Endodermal cell (in vitro differentiated cells): ENCODE measurements at places on chromosomes 6 and 20.

- DNase-seq = no peak
Measured at GRCh38 chr6:38510205-38510604, 129.5 kb downstream of the BTBD9 start.

DNA sequence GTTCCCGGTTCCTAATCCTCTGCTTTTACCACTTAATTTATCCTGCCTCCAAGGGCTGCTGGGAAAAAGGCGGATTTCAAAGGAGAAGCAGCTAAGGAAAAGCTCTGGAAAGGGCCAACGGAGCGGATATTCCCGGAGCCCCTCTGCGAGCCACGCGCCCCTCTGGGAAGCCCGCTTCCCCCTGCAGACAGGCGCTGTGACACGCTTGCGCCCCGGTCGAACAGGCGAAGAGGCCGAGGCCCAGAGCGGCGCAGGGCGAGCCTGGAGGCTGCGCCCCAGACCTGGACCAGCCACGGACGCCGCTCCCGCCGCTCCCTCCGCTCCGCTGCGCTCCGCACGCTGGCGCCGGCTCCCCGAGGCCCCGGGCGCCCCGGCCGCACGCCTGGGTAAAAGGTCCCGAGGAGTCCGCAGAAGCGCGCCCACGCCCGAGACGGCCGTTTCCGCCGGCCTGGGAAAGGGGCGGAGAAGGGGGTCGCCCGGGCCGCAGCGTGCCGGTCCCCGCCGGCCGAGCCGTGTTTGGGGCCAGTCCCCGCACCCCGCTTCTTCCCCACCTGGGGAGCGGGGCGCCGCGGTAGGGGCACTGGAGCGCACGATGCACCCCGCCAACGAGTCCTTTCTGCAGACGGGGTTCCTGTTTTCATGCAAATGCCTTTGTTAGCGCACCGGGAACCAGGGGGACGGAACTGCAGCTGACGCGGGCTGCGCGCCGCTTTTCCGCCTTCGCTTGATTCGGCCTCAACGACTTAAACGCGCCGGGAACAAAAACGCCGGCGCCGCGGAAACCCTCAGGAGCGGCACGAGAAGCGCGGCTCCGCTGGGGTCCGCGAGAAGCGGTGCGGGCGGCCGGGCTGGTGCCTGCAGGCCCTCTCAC lies 91.9 kb upstream of the SIRPA start:
- DNase-seq = peak; percentile 88

DNA sequence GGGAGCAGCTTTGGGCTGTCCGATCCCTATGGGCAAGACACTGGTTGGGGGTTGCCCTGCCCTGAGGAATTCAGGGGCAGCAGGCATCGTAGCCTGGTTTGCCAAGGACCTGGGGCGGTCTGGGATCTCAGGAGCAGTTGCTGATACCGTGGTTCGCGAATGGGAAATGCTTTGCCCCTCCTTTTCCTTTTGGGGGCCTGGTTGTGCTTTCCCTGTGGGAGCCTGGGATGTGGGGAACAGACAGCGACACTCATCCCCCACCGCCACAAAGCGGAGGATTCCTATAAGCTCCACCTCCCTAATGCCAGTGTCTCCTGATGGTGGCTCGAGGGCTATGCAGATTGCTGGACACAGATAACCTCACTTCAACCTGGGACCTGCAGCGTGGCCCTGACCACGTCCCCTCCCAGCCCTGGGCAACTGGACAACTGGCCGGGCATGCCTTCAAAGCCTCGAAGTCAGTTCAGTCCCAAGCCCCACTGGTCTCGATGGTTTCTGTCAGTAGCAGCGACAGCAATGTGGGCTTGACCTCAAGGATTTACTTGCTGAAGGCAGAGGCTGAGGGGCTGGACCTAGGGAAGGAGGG lies 3.3 kb downstream of the CEBPB start:
- DNase-seq = peak; percentile 68

GRCh38 chr6:71678091-71678490 lies 208.3 kb upstream of the RIMS1 start:
- no peak for DNase-seq

DNA sequence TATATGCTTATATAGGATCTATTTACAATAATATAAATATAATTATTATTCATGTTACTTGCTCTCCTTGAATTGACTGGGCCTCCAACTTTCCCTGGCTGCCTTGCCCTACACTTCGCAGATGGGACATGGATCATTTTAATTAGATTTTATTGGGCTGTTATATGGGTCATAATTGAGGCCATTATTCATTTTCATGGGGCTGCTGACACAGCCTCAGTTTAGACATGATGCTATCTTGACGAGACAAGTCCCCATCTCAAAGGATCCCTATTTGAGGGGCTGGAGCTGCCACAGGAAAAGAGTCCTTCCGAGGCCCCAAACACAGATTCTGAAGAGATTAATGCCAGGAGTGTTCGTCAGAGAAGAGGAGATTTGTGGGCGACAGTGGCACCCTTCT lies 170.4 kb downstream of the DHX35 start:
- DNase-seq = no peak

DNA sequence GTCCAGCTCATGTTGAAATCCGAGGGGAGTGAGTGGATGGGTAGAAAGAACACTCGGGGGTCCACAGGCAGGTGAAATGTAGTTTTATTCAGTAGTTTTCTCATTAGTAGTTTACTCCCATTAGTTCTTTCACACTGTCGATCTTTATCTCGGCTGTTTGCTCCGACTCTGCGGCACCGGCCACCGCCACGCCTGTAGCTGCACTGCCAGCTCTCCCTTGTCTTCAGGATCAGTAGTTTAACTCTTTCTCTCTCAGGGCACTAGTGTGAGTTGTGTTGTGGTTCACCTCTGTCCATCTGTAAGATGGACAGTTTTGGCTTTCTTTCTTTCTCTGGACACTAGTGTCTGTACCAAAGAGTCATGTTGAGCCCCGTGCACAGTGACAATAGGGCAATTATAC lies 195.7 kb downstream of the LMBRD1 start:
- no peak for DNase-seq

GRCh38 chr20:31849306-31849930 lies 4.0 kb upstream of the FOXS1 start:
- DNase-seq = no peak

DNA sequence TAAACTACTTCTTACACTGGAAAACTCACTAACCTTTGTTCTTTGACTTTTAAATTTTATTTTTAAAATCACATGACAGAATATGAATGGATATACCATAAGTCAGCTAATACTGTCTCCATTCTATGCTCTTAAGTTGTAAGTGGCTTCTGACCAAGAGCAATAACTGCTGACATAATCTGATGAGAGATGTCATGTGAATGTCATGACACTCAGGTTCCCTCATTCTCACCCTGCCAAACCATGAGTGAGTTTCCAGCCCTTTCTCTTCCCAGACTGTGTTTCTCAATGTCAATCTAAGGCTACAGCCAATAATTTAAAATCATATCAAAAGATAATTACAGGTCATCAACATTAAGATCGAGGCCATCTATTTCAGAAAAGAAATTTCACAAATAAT lies 39.7 kb downstream of the KIF16B start:
- DNase-seq = no peak

DNA sequence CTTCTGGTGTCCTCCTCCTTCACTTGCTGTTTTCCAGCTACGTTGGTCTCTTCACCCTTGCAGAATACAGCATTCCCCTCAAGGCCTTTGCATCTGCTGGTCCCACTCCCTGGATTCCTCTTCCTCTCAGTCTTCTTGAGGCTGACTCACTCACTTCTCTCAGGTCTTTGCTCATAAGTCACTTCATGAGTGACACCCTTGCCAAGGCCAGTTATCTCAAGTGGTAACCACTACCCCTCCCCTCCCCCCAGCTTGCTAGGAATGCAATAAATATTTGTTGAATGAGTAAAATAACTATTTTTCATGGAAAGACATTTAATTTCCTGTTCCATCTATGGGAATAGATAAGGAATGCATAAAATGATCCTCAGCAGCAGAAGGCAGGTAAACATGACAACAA lies 131.7 kb downstream of the PLCB4 start:
- no peak for DNase-seq

GRCh38 chr20:41405436-41405835 lies 38.8 kb upstream of the EMILIN3 start:
- no peak for DNase-seq

DNA sequence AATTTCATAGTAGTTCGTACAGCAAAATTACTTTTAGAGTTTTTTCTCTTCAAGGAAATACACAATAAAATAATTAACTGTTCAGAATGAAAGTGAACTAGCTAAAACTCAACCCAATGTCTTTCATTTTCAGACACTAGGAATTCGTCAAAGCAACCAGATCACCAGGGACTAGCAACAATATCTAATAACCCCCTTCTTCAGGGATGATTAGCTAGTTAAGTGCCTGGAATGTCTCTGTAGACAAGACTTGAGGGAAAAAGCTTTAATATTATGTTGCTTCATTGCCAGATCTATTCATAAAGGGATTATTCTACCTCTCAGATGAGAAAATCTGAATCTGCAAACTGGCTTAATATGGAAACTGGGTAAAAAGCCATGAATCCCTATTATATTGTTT lies 41.8 kb upstream of the OR14J1 start:
- no peak for DNase-seq

GRCh38 chr6:129191235-129191634 lies 308.3 kb downstream of the LAMA2 start:
- DNase-seq = no peak

GRCh38 chr6:72151742-72152141 lies 265.4 kb downstream of the RIMS1 start:
- DNase-seq = no peak

DNA sequence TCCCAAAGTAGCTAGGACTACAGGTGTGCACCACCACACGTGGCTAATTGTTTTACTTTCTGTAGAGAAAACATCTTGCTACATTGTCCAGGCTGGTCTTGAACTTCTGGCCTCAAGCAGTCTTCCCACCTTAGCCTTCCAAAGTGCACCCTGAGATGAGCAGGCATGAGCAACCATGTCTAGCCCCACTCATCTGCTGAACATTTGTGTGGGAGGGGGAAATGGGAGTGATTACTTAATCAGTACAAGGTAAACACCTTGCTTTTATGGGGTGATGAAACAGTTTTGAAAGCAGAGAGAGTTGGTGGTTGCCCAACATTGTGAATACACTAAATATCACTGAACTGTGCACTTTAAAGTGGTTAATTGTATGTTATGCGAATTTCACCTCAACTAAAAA lies 5.3 kb downstream of the APMAP start:
- DNase-seq = peak; percentile 4

GRCh38 chr20:4435671-4436455 lies 285.8 kb upstream of the PRND start:
- DNase-seq = no peak

DNA sequence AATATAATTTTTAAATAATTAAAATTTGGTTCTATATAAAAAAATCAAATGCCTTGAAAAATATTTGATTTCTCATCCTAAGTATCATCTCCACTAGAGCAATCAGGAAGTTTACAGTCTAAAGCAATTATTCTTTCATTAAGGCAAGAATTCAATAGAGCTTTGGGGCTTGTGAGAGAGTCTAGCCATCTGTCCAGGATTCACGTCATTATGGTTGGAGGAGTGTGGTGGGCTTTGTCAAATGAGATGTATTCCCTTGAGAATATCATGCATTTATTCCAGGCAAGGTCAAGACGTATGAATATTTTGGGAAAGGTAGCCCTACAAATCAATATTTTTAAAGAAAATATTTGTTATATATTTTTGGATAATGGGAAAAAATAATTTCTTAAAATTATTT lies 132.4 kb downstream of the ELOVL4 start:
- DNase-seq = no peak

GRCh38 chr20:3590164-3590563 lies 73.0 kb downstream of the GFRA4 start:
- DNase-seq = no peak

- DNase-seq = no peak
Measured at GRCh38 chr6:55016261-55016660, 158.1 kb upstream of the HCRTR2 start.

GRCh38 chr6:113936093-113936934 lies 34.6 kb downstream of the HDAC2 start:
- DNase-seq = no peak

DNA sequence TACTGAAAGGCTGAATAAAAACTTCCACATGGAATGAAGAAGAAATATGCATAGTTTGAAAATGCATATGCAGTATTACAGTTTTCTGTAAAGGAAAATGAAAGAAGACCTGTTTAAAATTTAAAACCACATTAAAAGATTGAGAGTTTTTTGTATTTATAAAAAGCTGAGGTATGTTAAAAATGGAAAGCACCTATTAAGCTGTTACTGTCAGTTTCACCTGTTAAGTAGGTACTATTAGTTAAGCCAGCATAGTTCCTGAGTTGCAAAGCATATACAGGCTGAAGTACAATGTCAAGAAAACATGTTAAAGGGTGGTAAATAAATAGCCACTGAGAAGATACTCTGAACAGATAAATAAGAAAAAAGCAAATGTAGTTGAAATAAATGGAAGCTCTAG lies 69.9 kb downstream of the ATXN1 start:
- DNase-seq = no peak

GRCh38 chr6:161341638-161342037 lies 67.8 kb upstream of the AGPAT4 start:
- no peak for DNase-seq

- DNase-seq = no peak
Measured at GRCh38 chr6:89357390-89357789, 4.9 kb upstream of the UBE2J1 start.
